ENCODE measurements at places on chromosomes 4 and X.

DNA sequence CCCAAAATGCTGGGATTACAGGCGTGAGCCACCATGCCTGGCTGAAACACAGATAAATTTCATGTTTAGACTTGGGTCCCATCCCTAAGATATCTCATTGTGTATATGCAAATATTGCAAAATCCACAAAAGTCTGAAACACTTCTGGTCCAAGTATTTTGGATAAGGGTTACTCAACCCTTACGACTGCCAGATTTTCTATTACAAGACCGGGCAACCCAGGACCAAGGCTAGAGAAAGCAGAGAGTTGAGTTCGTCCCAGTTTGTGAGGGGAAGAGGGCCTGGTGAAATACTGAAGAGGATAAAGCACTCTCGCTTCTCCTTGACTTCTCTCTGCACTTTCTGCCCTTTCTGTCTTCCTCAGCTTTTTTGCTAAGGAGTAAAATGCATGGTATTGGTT, 34.5 kb downstream of the ZFX start:
- DNase-seq: no peak

DNA sequence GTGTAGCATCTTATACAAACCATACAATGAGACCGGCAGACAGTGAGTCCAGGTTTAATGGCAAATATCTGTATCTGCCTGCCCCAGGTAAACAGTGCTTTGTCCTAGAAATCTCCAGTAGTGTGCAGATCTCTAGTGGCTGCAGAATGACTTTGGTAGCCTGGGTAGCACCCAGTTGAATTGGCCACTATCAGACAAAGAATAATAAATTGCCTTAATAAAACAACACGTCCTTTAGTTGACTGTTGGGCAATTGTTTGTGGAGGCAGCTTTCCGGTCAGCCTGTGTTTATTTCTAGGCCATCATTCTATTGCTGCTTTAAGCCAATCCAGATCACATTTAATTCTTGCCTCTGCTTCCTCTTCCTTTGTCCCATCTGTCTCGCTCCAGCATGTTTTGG, 52.5 kb downstream of the SNX25 start:
- no peak for DNase-seq

- DNase-seq: no peak
Measured at GRCh38 chrX:125137521-125137920, 182.2 kb upstream of the TEX13C start.

DNA sequence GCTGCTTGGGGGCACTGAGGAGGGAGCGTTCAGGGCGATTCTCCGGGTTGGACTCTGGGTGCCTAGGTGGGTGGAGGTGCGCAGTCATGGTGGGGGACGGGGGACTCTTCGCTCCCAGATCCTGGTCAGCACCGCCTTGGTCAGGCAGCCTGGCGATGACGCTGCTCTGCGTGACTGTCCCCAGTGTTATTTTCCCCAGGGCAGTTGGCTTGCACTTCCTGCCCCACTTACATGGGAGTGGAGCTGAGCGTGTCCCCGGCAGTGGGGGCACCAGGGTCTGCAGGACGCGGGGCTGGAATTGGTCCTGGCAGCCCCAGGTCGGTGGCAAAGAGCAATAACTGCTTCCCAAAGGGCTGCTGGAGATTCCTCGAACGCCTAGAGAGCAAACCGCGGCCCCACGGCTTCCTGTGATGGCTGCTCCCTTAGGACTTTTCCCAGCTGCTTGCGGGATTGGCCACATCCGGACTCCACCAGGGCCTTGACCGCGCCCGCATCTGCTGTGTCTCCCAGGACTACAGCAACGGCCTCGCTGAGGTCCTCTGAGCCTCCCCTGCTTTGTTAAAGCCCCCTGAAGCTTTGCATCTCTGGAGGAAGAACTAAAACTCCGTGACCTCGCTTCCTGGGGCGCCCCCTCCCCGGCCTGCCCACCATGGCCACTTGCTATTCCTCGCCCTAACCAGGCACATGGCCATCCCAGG, 35.3 kb upstream of the GPR78 start:
- DNase-seq: no peak

- DNase-seq: no peak
Measured at GRCh38 chrX:65894133-65894532, 145.7 kb downstream of the VSIG4 start.

- no peak for DNase-seq
Measured at GRCh38 chr4:106329041-106329618, 12.8 kb downstream of the AIMP1 start.

DNA sequence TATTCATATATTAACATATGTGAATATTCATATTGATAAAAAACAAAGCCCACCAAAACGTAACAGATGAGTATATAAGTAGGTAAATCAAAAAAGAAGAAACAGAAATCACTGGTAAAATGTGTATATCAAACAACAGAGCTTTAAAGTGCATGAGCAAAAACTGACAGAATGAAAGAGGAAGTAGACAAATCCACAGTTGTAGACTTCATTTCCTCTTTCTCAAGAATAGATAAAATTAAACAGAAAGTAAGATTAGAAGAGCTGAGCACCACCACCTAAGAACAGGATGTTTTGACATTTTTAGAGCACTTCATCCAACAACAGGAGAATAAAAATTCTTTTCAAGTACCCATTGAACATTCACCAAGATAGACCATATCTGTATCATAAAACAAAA, 64.6 kb downstream of the CNKSR2 start:
- DNase-seq: no peak

DNA sequence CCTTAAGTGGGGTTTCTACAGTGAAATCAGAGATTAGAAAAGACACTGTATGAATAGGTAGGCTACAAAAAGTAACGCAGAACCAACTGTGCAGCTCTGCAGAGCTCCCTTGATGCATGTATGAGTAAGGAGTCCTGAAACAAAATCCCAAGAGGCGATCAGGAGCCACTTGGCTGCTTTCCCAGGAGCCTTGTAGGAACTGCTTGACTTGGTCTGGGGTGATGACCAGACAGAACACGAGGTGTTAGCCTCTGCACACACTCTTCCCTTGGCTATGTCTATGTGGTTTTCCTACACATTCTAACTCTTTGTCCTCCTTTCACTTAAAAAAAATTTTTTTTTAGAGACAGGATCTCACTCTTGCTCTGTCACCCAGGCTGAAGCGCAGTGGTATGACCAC, 22.8 kb upstream of the AP1S2 start:
- no peak for DNase-seq

- no peak for DNase-seq
Measured at GRCh38 chrX:13110433-13111324, 66.3 kb upstream of the FAM9C start.

DNA sequence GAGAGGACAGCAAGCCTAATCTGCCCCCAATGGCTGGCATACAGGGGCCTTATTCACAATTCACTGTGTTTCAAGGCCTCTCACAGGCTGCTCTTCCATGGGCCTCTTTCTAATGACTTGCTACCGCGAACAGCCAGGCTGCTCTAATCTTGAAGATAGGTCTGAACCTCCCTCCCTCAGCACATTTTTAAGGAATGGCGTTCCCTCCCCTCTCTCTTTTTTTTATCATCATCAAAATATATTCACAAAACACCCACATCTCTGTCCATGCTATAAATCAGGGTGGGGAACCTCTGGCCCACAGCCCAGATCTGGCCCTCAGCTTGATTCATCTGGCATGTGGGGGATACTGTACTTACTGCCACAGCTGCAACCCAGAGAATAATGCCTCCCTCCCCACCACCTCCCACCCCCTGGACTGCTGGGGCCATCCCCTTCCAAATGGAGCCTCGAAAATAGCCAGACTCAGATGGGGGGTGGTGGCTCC, 76.2 kb upstream of the PLAC1 start:
- DNase-seq: no peak

DNA sequence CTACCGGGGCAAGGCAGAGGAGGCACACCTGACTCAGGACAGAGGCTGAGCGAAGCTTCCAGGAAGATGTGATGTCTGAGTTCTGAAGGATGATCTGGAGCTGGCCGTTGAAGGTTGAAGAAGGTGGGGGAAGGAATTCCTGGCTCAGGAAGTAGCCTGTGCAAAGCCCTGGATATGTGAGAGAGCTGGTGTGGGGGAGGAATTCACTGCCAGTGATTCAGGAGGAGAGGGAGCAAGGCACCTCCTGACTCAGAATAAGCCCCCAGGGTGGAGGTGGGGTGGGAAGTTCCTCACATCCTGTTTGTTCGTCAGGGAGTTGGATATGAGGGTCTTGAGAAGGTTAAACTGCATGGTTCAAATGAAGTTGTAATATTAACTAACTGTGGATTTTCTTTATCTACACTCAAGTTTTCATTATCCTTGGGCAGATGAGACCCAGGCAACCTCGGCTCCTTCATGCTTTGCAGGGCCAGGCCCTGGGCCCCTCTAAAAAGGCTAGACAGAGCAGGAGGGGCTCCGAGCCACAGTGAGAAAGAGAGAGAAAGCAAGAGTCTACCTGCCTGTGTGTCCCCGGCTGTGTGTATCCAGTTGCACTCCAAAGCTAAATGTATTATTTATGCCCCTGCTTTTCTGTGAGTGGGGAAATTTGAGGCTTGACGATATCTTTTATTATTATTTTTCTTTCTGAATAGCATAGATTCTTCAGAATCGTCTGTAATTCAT, 7.1 kb downstream of the NHSL2 start:
- no peak for DNase-seq

DNA sequence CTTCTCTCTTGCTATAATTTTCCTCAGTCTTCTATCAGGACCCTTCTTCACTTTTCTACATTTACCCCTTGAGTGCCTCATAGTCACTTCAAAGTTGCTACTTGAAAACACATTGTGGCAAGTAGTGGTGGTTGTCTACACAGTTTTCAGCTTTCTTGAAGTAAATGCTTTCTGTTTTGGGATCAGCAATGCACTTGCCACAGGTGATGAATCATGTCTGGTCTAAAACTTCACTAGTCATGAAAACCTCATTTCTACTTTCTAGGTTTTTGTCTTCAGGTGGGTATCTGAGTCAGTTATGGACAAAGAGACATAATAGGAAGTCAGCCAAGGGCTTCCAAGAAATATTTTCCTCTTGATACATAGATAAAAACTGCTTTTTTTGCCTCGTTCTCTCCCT, 359.2 kb downstream of the CCSER1 start:
- no peak for DNase-seq

DNA sequence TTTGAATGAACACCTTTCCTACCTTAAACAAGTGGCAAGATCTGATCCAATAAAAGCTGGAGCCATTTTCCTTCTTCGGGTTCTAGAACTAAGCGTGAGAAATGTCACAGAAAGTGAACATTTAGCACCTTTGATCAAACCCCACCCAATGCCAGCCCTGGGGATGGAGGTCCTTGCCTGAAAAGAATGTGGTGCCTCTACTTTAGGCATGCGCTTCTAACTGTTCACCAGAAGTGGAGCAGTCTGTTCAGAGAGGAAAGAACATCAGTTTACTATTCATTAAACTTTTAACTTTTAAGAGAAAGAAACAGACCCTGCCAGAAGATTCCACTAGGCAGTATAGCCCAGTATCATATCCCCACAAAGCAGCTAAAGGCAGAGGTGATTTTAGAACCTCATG, 75.9 kb downstream of the INTS12 start:
- no peak for DNase-seq

GRCh38 chr4:123755655-123756054, 359.1 kb downstream of the SPRY1 start:
- DNase-seq: no peak

GRCh38 chr4:22910200-22910599, 217.5 kb downstream of the GBA3 start:
- no peak for DNase-seq

DNA sequence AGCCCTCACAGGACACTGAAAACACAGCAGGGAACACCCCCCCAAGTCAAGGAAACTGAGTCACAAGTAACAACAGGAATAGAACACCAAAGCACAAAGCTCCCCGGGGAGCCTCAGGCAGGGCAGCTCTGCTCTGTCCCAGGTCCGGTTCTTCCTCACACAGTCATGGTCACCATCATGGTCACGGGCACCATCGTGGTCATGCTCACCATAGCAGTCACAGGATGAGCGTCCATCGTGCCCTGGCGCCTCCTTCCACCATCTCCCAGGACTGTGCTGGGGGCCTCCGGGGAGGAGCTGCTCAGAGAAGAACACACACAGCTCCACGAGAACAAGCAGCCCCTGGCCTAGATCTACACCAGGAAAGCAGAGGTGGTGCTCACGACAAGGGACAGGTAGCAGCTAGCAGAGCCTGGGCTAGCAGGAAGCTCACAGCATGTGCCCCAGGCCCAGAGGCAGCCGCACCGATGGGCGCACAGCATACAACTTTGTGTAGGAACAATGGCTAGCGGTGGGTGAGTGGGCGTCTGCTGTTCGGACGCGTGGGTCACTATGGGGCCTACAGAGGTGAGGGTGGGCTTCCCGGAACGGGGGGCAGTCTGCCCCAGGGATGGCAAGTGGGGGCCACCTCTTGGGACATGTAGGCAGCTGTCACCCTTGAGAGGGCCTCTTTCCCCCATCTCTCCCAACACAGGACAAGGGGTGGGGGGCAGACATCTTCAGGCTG, 3.4 kb downstream of the PNMA6F start:
- no peak for DNase-seq

DNA sequence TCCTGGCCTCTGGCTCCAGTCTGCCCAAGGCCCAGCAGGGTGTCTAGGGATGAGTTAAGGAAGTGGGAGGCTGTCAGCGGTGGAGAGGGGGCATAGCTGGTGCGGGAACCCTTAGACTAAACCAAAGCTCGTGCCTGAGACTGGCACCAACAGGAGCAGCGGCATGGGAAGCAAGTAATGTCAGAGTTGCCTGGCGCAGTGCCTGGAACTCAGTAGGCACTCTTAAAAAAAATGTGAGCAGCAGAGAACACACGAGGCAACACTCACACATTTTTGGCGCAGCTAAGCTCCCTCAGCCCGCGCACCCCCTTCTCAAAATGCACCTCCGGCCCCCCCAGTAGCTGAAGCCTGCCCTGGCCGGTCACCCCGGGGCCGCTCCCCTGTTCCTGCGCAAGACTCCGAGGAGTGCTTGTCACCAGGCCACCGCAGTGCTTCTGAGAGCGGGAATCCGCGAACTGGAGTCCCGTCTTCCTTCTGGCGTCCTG, 583 bp downstream of the GABRE start:
- no peak for DNase-seq

GRCh38 chrX:71618787-71619186, 476 bp upstream of the CXCR3 start:
- DNase-seq: no peak

DNA sequence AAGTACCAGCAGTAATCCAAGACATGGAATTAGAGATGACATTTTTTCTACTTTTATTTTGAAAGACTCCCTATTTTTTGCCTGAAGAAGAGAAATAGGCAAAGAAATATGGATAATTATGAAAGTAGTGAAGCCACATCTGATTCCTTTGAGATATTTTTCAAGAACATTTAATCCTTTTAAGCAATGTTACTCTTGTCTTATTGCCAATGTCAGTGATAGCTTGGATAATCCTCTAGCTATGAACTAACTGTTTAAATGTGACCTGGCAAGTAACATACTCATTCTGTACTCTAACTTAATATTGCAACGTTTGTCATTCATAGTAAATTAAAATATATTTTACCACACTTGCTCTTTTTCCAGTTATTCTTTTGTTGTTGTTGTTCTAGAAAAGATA, 181.3 kb downstream of the VEGFC start:
- DNase-seq: no peak

DNA sequence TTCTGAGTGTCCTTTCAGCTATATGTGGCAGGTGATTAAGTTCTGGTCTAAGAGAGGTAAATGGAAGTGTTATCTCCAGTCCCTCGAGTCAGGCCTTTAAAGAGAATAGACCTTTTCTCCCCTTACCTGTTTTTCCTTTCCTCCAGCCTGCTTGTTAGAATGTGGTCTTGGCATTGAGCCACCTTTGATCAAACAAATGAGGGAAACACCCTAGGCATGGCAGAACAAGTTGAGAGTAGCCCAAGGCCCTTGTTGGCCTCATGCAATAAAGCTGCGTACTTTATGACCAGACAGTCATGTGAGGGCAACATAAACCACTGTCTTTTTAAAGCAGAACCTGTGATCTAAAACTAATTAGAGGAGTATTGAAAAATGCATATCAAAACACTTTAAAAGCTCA, 13.2 kb upstream of the IL13RA2 start:
- DNase-seq: no peak

- DNase-seq: no peak
Measured at GRCh38 chr4:150039274-150040127, 38.7 kb upstream of the DCLK2 start.

All from iPS DF 6.9 (cell line).